Lung (tissue), 17 donors: ENCODE measurements at places on chromosomes 4 and X. TPM values are rescaled to one million over a fixed set of nuclear protein-coding genes. Genes with fewer than 3 reads are reported as not detected.

ART3 gene
- polyA plus RNA-seq, result 0.13 TPM

OR13H1 gene
- not detected for polyA plus RNA-seq

NDST3 gene
- 0.02 TPM for polyA plus RNA-seq

SPOCK3 gene
- polyA plus RNA-seq, result 0.24 TPM

ADGRA3 gene
- polyA plus RNA-seq, result 8.9 TPM

GRCh38 chr4:183645326-183645725 is 13.7 kb downstream of the RWDD4 start:
- no peak for DNase-seq
- peaks cover 26% of the 10 kb centered on the region for H3K36me3 ChIP-seq
- no peak overlapping the region for H3K27ac ChIP-seq
- H3K27me3 ChIP-seq, result no peaks in the 10 kb centered on the region
- no peak overlapping the region for H3K4me3 ChIP-seq
- no peaks in the 10 kb centered on the region for H3K4me1 ChIP-seq

DNA sequence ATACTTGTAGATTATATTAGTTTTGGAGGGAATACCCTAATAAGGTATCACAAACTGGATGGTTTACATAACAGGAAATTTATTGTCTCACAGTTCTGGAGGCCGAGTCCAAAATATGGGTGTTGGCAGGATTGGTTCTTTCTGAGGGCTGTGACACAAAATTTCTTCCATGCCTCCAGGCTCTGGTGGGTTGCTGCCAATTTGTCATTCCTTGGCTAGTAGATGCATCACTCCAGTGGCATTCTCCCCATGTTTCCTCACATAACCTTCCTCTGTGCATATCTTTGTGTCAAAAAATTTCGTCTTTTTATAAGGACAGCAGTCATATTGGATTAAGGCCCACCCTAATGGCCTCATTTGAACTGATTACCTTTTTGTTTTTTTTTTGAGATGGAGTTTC is 49.3 kb downstream of the APELA start:
- no peak overlapping the region for H3K27ac ChIP-seq
- no peaks in the 10 kb centered on the region for H3K36me3 ChIP-seq
- DNase-seq, result no peak
- no peaks in the 10 kb centered on the region for H3K27me3 ChIP-seq
- H3K4me1 ChIP-seq, result no peaks in the 10 kb centered on the region

GRCh38 chrX:39823854-39824253 is 273.9 kb downstream of the BCOR start:
- DNase-seq, result no peak
- no peaks in the 10 kb centered on the region for H3K36me3 ChIP-seq
- no peak overlapping the region for H3K4me3 ChIP-seq
- H3K27ac ChIP-seq, result no peak overlapping the region
